Panc1 (cell line): ENCODE measurements at places on chromosomes 7 and 10.
A peak's percentile ranks its signal among the peaks of the same experiment; 100 is the strongest.

- no peak for DNase-seq
Observed at GRCh38 chr7:88437132-88437531, 130.4 kb upstream of the STEAP4 start.

DNA sequence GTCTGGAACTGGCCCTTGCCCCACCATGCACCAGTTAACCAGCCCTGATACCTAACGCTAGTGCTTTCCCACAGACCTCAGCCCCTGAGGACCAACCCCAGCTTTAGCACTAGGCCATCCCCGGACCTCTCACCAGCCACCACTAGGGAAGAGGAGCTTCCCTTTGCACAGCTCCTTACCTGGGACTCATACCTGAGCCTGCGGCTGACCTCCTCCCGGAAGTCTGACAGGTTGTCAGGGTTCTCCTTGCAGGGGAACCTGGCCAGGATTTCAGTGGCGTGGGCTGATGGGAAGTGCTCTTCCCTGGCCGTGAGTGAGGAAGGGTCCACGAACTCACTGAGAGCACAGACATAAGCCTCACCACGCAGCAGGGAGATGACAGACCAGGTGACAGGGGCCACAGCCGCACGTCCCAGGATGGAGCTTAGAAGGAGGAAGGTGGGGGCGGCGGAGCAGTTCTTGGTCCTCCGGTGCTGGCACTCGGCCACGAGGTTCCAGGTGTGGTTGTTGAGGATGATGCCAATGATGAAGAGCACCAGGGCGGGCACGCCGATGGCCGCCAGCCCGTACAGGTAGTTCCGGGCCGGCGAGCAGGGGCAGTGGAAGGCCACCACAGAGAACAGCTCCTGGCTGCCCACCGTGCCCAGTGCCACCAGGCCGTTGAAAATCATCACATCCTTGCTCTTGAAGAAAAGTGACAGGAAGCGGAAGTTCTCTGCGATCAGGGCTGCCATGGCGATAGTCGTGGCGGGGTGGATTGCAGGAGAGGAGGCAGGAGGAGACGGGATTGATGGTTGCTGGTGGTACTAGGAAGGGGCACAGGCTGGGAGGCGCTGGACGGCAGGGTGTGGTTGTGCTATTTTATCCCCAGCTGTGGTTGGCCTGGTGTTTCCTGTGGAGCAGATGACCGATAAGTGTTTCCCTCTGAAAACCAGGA lies 2.7 kb downstream of the CALHM2 start:
- no peak for DNase-seq

DNA sequence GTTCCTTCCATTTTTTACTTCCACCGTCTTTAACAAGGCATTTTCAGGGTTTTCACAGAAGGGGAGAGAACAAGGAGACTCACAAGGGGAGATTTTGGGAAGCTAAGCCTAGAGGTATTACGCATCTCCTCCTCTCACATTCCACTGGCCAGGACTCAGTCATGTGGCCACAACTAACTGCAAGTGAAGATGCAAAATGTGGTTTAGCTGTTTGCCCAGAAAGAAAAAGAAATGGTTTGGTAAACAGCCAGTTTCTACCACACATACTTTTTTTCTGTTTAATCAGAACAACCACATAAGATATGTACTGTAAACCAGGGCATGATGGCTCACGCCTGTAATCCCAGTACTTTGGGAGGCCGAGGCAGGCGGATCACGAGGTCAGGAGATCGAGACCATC lies 21.4 kb upstream of the HELLS start:
- DNase-seq, result no peak

DNA sequence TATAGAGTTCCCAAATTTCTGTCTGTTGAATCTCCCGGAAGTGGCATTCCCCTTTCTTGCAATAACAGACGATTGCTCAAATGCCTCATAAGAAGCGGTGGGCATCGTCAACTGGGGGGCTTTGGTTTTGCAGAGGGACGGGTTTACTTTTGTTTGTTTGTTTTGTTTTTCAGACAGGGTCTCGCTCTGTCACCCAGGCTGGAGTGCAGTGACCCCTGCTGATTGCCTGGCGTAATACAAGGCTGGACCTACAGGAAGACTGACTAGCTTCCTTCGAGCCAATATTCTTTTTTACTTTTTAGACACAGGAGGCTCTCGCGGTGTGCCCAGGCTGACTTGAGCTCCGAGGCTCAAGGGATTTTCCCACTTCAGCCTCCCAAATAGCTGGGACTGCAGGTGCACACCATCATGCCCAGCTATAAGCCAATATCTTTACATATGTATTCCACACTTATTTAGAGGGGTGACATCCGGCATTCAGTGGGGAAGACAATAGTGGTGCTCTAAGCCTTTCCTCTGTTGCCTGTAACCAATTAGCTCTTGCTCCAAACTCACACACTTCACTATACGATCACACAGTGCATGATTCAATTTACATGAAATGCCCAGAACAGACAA lies 58.1 kb downstream of the FHIP2A start:
- no peak for DNase-seq

DNA sequence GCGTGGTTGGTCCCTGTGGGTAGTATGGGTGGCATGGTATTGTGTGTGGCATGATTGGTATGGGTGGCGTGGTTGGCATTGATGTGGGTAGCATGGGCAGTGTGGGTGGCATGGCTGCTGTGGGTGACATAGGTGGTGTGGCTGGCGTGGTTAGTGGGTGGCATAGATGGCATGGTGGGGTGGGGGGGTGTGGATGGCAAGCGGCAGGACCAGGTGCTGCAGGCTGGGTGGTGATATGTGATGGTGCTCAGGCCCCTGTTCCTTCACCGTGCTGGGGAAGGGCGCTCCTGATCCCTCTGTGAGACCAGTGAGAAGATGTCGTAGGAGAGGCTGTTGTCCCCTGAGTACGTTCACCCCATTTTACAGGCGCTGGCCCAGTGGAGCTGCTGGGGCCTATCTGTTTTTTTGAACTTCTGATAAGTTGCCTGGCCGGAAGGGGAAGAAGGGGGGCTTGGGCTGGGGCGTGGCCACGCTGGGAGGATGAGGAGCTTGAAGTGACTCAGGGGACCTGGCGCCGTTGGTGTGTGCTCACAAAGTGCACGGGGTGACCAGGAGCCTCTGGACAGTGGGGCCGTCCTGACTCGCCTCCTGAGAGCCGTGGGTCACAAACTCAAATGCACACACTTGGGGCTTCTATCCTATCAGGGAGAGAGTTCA lies 17.5 kb downstream of the INPP5A start:
- no peak for DNase-seq

DNA sequence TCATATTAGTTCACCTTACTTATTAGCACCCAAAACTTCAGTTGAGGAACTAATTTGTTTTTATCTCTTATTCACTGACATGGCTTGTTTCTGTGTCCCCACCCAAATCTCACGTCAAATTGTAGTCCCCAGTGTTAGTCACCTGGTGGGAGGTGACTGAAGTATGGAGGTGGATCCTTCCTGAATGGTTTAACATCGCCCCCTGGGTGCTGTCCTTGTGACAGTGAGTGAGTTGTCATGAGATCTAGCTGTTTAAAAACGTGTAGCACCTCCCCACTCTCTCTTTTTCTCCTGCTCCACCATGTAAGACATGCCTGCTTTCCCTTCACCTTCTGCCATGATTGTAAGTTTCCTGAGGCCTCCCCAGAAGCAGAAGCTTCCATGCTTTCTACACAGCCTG lies 75.0 kb upstream of the HECTD2 start:
- no peak for DNase-seq

DNA sequence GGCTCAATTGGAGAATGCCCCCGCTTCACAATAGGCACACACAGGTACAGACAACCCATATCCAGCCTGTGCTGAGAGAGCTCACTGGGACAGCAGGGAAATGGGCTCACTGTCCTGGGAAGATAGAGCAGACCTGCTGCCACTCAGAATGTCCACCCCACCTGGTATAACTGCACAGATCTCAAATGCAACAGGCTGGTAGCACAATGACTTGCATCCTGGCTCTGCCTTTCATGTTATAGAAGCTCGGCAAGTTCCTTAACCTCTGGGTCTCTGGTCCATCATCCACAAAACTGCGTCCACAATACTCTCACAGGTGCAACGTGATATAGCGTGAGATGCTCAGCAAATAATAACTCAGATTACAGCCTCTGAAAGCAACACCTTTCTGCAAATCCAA lies 295.4 kb downstream of the GRID1 start:
- no peak for DNase-seq

DNA sequence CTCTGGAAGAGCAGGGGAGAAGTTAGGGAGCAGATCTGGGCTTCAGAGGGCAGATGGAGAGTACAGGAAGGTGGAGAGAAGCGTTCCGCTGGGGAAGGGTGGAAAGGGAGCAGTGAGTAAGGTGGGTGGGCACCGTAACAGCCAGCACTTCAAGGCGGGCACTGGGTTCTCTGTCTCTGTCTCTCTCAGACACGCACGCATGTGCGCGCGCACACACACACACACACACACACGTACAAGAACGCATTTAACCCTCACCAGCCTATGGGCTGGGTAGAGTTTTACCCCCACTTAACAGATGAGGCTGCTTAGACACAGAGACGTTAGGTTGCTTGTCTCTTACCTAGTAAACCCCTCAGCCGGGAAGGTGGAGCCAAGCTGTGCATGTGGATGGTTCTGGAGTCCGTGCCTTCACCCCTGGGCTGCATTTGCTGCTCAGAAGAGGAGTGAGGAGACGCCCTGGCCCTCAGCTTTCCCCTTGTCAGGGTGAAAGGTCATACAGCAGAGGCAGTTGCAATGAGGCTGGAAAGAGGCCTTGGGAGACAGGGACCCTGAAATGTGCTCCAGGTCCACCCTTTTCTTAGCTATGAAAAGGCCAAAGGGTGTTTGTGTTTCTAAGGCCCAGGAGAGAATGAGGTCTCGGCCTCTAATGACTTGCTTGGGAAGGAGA lies 16.0 kb downstream of the ADCYAP1R1 start:
- no peak for DNase-seq

- DNase-seq, result no peak
Observed at GRCh38 chr7:153588586-153588985, 463.6 kb upstream of the DPP6 start.

GRCh38 chr7:108137040-108137439 lies 6.9 kb upstream of the LAMB4 start:
- DNase-seq, result no peak

GRCh38 chr7:55307123-55307916 lies 57.8 kb upstream of the LANCL2 start:
- DNase-seq, result no peak

- DNase-seq, result no peak
Observed at GRCh38 chr7:14179781-14180180, 190.3 kb upstream of the ETV1 start.

DNA sequence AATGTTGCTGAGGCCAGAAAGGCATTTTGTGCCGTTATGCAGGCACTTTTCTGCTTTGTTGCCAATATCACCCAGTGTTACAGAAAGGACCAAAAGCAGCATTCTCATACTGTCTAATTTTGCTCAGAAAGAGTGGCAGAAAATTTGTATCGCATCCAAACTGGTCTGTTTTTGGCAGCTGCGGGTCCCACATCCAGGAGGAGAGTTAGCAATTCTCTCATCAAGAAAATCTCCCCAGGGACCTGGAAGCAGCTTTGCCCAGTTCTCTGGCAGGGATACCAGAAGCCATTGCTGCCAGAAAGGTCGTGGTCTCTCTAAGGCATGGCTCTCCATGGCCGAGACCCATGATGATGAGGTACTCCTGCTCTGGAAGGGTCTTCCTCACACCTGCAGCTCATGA lies 489.2 kb upstream of the ZMIZ1 start:
- DNase-seq, result no peak

- no peak for DNase-seq
Observed at GRCh38 chr10:129626796-129627435, 159.9 kb downstream of the MGMT start.

- DNase-seq, result peak; percentile 82
Observed at GRCh38 chr10:69092959-69093850, 5.3 kb downstream of the SRGN start.

GRCh38 chr7:46747869-46748576 lies 827.0 kb upstream of the IGFBP3 start:
- no peak for DNase-seq

DNA sequence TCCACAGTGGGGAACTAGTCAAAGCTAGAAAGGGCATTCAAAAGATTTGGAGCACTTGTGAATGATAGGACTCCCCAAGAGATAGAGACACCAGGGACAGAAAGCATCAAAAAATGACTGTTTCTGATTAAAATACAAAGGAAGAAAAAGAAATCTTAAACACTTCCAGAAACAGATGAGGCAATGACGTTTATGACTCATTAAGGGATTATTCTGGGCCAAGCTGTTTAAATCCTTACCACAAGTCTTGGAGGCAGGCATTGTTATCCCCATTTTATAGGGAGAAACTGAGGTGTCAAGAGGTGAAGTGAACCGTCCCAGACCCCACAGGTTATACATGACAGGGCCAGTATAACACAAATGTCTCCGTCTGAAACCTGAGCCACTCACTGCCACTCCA lies 68.3 kb upstream of the AMPH start:
- DNase-seq, result no peak

DNA sequence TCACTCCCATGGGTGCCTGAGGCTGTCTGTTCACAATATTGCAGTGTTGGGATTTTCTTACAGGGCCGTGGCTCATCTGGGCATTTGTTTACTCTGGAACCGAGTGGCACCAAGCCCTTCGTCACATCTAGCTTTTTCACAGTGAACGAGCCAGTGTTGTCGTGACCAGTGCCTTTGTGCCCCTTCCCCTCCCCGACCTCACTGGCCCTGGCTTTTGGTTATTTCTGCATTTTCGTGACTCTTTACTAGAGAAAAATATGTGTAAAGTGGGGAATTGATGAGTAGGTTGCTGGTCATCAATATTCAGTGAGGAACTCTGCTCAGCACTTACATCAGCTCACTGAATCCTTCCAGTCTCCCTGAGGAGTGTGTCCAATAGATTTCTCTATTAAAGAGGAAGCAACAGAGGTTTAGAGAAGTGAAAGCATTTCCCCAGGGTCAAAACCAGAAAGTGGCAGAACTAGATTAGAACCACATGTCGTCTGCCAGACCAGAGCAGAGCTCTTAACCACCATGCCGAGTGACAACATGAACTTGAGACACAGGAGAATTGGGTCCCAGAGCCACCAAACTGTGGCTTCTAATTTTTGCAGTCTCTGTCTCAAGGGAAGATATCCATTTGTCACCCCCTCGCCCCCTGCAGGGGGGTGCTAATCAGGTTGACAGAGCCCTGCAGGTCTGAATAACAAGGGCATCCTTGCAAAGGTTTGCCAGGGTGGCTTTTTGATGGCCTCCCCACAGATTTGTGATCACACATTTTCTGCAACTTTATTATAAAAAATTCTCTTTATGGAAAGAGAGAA lies 125.3 kb downstream of the CHN2 start:
- DNase-seq, result no peak

DNA sequence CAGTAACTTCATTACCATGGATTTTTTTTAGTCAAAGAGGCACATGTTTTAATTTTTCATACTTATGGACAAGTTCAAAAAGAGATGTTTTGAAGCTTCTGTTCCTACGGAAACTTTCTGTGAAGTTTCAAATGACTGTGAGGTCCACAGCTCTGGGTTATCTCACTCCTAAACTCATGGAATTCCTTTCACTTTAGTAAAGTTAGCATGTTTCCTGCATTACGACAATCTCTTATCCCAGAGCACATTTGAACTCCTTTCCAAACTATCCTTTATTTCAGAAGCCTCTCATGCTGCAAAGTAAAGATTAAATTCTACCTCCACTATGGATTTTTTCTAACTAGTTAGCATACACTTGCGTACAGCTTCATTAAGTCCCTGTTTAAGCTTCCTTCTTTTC lies 15.3 kb upstream of the ADD3 start:
- DNase-seq, result no peak
